ENCODE measurements at places on chromosomes 6 and 20. TPM values are rescaled to one million over a fixed set of nuclear protein-coding genes. Genes with fewer than 3 reads are reported as not detected.
A peak's percentile ranks its signal among the peaks of the same experiment; 100 is the strongest.

GRCh38 chr6:148364056-148364824 lies 21.6 kb downstream of the SASH1 start:
- peak; percentile 49 for DNase-seq

- no peak for DNase-seq
Observed at GRCh38 chr6:142898927-142899895, 45.8 kb downstream of the HIVEP2 start.

DNA sequence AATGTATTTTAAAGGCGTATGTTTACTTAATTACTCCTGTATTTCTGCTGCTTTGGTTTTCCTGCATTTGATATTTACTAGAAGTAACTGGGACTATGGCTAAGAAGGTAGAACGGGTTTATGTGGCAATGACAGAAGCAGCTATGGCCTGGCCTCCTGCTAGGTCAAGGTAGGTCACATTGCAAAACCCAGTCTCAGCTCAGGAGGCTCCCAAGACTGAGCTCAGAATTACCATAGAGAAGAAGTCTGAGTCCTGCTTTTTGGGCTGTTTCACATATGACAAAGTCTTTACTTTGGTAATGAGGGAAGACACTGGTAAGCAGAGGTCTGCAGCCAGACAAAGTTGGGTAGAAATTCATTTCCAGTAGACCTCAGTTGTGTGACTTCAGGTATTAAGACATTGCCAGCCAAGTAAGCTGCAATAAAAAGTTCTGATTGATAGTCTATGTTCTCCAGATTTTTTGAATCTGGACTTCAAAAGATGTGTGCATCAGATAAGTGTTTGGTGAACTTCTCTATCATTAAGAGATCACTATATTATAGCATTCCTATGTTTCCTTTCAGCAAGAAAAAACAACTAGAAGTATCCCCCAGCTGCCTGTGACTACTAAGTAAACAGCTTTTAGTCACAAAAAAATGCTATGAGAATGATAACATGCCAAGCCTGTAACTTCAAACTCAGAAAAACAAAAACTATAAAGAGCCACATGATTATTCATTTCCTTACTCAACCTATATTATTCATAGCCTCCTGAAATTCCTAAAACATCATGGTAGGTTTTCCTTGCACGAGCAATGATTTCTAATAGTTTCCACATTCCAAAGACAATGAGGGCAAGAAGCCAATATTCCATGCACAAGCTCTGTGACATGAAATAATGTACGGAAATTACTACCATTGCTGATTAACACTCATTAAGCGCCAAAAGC lies 312.3 kb downstream of the HAO1 start:
- no peak for DNase-seq

RAMACL gene
- 0.34 TPM for total RNA-seq

- DNase-seq = no peak
Observed at GRCh38 chr20:37932919-37933318, 30.0 kb downstream of the VSTM2L start.

DNA sequence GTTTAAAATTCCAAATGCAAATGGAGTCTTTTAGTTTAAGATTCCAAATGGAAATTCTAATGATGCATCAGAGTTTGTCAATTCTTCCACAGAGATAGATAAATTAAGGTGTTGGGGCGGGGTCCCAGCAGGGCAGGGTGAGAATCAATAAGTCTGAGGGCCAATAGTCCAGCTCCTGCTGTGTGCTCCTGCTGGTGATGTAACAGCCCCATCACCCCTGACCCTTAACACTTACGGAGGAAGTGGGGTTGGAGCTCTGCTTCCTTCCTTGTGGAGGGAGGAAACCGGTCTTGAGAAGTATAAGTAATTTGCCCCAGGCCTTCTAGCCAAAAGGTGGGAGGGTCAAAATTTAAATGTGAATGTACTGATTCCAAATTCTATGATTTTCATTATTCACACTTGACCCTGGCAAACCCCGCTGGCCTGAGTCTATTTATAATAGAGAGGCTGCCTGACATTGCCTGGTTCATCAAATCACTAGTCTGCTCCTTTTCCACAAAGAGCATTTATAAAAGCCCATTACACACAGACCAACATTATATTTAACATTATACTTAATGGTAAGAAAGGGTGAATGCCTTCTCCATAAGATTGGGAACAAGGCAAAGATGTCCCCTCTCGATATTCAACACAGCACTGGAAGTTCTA lies 17.2 kb downstream of the ZBTB2 start:
- no peak for DNase-seq

PRL gene
- not detected for total RNA-seq

GRCh38 chr6:47256361-47256760 lies 53.3 kb downstream of the TNFRSF21 start:
- DNase-seq = no peak

- peak; percentile 30 for DNase-seq
Observed at GRCh38 chr6:7042654-7043545, 64.9 kb upstream of the RREB1 start.

MEP1A gene
- total RNA-seq = not detected

GRCh38 chr6:76706631-76707030 lies 634.2 kb upstream of the IMPG1 start:
- no peak for DNase-seq

- no peak for DNase-seq
Observed at GRCh38 chr6:35247642-35248231, 11.8 kb upstream of the ZNF76 start.

DNA sequence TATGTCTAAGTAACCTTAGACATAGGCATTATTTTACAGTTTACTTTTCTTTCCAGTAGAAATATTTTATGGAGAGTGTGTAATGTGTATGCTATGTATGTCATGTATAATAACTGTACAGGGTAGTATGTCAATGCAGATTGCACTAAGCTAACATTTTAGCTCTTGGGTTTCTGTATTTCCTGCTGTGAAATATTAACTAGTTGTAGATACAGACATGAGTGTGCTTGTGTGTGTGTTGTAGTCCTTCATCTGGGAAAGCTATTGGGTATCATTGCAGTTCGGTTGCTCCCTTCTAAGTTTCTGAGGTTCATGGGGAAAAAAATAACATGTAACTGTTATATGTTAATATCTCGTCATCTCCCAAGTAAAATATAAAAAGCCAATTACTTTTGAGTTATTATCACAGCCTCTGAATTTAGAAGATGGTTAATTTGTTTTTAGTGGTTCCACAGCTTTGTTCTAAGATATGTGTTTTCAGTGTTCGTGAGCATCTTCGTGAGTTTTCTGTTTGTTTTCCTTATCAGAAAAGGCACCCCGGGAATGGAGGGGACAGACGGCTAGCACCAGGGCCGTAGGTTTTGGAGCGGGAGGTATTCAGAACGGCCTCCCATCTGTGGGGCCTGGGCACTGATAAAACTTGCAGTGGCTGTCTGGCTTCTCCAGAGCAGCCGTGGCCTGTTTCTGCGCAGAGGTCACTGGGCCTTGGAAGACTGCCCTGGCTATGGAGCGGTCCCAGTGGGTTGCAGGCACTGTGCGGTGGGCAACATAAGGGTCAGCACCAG lies 215.0 kb downstream of the ARID1B start:
- DNase-seq = no peak

GRCh38 chr20:43846516-43846905 lies 68.1 kb upstream of the TOX2 start:
- DNase-seq = no peak

DNA sequence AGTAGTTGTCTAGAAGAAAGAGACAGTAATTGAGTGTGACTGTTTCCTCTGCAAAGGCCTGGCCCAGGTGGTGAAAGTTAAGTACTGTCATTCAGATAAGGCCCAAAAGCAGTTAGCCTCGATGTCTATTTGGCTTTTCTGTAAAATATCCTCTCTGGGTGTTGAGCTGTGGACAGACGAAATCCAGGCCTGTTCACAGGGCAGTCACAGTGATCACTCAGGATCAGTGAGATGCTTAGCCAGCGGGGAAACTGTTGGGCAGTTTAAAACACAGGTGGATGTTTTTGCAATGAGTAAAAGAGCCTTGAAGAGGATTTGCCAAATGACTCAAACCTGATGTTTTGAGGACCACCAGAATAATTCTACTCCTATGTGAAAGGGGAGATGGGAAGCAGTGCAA lies 22.0 kb upstream of the PRDM1 start:
- no peak for DNase-seq

HSPA1B gene
- total RNA-seq = 194 TPM

GRCh38 chr6:132866762-132867449 lies 52.5 kb downstream of the RPS12 start:
- DNase-seq = no peak

GRCh38 chr6:70404658-70405057 lies 8.7 kb upstream of the FAM135A start:
- DNase-seq = no peak

DNA sequence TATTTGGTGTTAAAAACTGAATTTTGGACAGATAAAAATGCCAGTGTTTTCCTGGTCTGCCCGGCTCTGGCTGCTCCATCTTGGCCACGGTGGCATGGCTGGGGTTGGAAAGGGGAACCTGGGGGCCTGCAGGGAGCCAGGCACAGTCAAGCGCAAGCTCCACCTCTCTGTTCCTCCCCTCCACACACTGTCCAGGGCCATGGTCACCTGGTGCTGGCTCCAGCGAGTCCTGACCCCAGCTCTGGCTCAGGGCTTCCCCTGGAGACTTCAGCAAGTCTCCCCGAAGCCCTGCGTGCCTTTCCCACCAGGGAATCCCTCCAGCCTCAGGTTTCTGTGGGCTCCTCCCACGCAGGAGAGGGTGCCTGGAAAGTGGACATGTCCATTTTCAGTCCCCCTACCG lies 298.5 kb downstream of the QKI start:
- no peak for DNase-seq

OPRL1 gene
- 0.51 TPM for total RNA-seq

HLA-DQB1 gene
- total RNA-seq = 0.51 TPM
